AG08395 (cell line): ENCODE measurements at places on chromosomes 2 and 18.

- DNase-seq, result no peak
Observed at GRCh38 chr18:24558403-24558802, 98.0 kb downstream of the HRH4 start.

- DNase-seq, result no peak
Observed at GRCh38 chr2:45813003-45813941, 161.8 kb downstream of the PRKCE start.

DNA sequence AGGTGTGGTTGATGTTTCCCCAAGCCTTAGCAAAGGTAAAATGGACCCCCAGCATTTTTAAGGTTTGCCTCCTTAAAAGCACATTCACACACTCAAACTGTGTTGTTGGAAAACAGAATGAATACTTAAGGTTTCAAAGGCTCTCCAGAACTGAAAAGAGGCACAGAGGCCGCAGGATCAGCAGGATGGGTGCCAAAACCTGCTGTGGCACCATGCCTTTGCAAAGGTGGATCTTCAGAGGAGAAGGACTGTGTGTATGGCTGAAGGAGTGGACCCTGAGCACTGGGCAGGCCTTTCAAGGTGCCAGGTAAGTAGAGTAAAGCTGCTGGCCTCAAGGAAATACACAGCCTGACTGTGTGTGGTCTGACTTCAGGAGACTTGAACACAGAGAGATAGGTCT lies 127.3 kb downstream of the XRCC5 start:
- no peak for DNase-seq

GRCh38 chr2:44869761-44870160 lies 71.7 kb upstream of the SIX3 start:
- no peak for DNase-seq

GRCh38 chr2:188306271-188306670 lies 14.6 kb downstream of the GULP1 start:
- DNase-seq, result no peak

DNA sequence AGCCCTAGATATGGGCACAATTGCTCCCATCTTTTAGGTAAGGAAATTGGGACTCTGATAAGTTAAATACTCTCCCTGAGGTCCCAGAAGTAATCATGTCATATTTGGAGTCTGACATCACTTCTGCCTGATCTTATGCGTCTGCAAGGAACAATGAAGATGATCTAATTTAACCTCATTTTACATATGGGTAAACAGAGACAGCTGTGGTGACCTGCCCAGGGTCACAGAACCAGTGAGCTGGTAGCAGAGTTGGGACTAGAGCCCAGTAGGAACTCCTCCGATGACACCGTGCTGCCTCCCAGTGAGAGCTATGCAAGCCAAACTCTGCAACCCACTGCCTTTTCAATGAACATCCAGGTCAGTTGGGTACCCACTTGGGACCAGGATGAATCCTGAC lies 17.8 kb downstream of the CTAGE1 start:
- no peak for DNase-seq

- DNase-seq, result no peak
Observed at GRCh38 chr2:94762600-94762999, 108.6 kb upstream of the TEKT4 start.

DNA sequence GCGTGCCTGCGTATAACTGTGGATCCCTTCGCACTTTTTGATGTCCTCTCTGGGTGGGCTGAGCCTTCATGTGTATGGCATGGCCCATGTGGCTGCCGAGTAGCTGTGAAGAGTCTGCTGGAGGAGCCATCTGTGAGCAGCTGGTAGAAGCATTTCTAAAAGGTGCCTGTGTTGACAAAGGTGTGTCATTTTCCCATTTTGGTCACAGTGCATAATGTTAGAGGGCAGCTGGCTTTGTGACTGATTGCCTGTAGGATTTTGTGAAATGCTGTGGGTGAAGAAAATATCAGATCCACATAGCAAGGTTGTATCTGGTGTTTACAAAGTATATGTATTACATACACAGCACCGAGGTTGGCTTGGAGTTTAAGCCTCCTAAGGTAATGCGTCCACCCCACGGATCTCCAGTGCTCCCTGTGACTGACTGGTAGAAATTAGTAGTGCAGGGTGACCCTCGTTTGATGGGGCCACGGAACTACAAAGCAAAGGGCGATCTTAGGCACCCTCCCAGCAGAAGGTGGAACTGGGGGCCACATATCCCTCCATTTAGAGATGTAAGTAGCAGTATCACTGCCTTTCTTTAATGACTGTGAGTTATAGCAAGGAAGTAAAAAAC lies 16.5 kb downstream of the GATA6 start:
- no peak for DNase-seq

DNA sequence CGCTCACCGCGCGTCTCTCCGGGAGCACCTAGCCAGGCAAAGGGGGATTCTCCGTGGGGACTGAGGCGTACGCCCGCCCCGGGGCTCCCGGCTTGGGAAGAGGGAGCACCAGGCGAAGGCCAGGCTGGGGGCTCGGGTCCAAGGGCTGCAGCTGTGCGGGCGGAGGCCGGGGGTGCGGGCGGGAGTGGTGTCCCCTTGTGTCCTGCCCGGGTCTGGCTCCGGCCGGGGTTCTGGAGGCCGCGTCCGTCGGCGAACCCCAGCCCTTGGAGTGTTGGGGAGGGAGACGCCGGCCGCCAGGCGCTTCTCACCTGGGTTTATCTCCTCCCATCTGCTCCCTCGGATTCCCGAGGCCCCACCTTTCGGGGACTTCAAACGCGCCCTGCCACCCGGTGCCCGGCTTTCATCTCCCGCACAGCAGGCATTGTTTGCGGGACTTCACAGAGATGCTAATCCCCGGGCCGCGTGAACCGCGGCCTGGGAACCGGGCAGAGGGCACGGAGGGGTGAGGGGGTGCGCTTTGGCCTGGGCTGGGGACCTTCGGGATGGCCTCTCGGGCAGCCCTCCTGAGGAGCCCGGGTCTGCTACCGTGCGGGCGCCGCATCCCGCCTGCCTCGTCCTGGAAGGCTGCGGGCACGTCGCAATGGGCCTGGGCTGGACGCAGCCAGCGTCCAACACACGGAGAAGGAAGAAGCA lies 5.0 kb upstream of the GBX2 start:
- no peak for DNase-seq

GRCh38 chr18:3356614-3357013 lies 93.4 kb upstream of the TGIF1 start:
- no peak for DNase-seq

GRCh38 chr18:44835703-44836102 lies 155.0 kb downstream of the SETBP1 start:
- no peak for DNase-seq

DNA sequence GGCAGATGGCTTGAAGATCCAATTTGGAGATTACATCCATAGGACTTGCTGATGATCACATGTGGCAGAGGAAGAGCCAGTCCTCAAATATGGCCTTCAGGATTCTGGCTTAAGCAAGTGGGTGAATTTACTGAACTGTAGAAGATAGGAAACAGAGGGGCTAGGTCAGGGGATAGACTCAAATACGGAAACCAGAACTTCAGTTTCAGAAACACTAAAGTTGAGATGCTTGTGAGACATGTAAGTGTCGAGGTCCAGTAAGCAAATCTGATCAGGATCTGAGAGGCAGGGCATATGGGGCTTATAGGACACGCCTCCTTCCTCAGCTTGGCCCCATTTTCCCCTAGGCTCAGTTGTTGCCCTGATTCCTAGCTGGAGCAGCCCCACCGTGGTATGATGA lies 107.7 kb downstream of the LBH start:
- DNase-seq, result no peak

- DNase-seq, result no peak
Observed at GRCh38 chr2:221624475-221624874, 52.4 kb upstream of the EPHA4 start.

GRCh38 chr2:178105566-178105965 lies 6.7 kb upstream of the RBM45 start:
- no peak for DNase-seq

DNA sequence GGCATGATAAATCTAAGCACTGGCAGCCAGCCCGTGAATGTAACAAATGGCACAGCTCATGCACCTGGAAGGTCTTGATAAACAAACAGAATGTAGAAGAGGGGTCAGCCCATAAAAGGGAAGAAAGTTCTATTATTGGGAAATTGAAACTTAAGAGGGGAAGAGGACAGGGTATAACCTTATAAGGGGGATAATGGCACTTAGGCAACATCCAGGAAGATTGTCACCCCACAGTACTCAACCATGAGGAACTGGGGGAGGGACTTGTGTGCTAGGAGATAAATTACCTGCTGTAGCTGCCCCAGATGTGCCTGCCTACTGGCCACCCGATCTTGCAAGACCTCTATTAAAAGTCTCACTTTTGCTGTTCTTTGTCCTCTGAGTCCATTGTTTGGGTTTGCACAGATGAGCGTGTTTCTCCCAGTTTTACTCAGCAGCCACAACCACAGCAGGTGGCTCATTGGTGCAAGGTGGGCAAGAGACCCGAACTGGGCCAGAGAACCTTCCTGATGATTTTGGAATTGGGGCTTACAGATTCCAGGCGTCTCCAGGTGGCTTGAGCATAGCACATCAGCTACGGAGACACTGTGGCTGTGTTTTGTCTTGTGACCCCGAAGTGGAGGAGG lies 79.0 kb upstream of the TAF1B start:
- no peak for DNase-seq
